CD4-positive, alpha-beta T cell treated with Interleukin-15 for 4 hours (primary cell): ENCODE measurements at places on chromosomes 11 and 22.

DNA sequence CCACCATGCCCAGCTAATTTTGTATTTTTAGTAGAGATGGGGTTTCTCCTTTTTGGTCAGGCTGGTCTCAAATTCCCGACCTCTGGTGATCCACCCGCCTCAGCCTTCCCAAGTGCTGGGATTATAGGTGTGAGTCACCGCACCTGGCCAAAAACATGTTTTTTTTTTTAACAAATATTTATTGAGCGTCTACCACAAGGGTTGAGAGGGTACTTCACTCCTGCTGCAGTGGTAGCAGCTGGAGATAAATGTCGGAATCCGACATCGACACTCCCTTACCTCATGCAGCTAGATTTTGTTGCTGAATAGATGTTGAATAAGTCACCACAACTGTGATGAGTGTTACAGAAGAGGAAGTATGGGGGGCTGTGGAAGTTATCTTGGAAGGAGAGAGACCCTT lies 971 bp downstream of the DNAJB13 start:
- no peak for DNase-seq

- no peak for DNase-seq
Measured at GRCh38 chr22:34784056-34784455, 281.9 kb upstream of the ISX start.

DNA sequence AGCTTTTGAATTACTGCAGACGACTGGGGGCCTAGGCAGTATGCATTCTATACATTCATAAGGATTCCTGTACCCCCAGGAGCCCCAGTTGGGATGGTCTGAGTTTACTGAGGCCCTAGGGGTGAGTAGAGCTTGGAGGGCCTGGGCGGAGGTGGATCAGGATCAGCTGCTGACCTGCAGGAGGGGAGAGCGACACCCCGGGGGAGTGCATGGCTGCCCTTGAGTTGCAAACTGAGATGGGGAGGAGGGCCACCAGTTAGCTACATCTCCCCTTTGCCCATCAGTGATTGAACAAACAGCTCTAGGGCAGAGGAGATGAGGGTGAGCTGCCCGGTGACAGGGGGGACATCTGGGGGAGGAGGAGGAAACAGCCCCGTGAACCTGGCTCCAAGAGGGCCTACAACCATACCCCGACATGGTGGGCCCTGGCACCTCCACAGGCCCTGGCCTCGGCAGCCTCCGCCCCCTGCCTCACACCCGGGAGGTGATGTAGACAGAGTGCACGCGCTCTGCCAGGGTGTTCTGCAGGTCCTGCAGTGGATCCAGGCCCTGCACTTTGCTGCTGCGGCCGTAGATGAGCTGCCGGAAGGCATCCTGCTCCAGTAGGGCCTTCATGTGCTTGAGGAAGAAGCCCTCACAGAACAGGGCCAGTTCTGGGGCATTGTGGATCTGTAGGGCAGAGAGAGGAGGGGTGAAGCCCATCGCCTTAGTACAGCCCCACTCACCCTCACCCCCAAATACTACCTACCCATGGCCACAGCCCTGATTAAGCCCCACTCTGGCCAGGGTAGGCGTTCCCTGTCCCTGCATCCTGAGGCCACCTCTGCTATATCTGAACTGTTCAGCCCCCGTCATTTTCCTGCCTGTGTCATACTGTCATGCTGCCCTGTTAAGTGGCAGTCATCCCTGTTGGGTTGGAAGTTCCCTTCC lies 46.8 kb downstream of the NAT10 start:
- DNase-seq = no peak

- DNase-seq = no peak
Measured at GRCh38 chr22:32327066-32327465, 30.6 kb upstream of the RFPL3 start.

DNA sequence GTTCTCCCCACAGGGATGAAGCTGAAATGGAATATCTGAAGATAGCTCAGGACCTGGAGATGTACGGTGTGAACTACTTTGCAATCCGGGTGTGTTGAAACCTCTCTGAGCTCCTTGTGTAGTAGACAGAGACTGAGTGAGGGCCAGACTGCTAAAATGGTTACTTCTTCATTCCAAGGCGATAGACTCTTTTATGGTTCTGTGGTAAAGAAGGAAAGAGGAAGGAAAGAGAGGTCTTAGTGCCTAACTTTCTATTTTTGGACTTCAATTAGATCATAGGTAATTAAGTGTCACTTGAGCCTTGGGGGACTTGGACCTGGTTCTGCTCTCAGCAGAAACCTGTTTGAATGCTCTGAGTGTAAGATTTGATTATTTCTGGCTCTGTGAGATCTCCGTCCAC lies 54.7 kb downstream of the NF2 start:
- DNase-seq = no peak

DNA sequence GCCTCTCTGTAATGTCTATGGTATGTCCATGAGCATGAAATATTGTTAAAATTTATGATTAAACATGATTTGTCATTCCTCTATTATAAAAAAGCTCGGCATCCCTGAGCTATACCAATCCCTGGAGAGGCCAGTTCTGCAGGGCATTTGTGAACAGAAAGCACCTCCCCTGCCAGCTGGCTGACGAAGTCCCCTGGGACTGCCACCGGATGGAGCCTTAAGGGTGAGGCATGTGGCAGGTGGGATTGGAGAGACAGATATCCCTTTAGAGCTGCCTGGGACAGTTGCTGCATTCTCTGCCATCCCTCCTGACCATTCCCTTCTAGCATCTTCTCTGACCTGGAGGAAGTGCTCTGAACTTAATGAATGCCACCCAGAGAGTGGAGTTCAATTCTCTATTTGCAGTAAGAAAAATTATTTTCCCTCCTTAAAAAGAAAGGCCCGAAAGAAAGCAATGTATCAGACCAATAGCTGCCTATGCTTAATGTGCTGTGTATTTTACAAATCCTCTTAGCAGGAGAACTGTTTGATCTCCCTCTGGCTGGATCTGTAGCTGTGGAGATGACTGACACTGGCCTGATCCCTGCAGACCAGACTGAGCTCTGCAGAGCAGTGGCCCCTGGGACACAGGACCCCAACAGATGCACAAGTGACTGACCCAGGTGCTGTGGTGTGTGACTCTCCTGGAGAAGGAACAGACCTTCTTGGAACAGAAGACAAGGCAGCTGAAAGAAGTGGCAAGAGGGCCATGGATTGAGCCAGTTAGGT lies 219.0 kb upstream of the NAV2 start:
- DNase-seq = no peak

DNA sequence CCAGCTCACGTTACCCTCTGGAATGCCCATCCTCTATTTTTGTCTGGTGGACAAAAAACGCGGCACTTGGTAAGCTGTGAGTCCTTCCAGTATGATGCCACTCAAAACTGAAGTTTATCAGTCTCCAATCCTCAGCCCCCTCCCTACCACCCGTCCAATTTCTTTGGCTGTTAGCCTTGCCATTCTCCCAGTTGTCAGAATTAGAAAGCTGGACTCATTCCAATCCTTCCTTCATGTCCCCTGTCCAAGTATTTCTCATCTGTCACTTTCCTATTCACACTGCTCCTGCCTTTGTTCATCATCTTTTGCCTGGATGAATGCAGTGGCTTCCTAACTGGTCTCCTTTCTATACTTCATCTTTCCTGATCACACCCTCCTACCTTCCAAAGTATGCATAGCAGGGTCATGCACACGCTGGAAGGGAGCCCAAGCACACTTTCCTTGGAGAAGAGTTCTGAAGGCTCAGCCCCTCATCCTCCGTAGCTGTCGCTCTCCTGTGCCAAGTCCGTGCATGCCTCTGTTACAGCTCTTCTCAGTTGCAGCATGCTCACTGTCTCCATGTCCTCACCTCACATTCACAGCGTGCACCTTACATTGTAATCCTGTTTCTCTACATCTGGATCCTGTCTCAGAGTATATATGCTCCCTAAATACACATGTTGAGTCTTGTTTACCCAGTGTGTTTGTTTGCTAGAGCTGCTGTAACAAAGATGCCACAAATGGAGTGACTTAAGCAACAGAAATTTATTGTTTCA lies 19.4 kb downstream of the APLP2 start:
- DNase-seq = no peak

DNA sequence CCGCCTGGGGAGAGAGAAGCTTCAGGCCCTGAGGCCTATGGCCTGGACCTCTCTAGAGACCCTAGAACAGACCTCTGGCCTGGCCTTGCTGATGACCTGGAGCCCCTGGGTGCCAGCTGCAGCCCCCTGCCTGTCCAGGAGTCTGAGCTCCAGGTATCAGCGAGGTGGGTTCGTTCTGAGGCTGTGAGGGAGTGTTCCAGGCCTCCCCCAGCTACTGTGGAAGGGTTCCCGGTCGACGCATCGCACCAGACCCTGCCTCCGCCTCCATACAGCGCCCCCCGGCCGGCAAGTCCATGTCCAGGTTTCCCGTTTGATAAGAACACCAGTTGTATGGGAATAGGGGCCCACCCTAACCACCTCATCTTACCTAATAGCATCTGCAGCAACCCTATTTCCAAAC lies 111.1 kb downstream of the KCNQ1 start:
- no peak for DNase-seq

- no peak for DNase-seq
Measured at GRCh38 chr11:117572129-117572528, 224.9 kb downstream of the DSCAML1 start.

GRCh38 chr22:37141971-37142370 lies 7.7 kb downstream of the IL2RB start:
- no peak for DNase-seq

DNA sequence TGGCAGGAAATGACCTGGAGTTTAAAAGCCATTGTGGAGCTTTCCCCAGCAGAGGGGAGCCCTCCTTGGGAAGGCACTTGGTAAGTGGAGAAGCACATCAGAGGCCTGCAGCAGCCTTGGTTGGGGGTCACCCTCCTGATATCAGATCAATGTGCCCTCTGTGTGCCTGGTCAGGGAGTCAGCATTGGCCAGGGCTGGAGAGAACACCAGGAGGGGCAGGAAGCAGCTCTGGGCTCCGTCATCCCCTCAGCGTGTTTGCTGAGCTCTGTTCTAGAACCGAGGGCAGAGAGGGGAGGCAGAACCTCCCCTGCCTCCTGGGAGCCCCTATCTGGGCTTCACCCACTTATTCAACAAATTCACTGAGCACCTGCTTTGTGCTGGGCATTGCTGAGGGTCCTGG lies 846.0 kb downstream of the TBC1D22A start:
- no peak for DNase-seq

- no peak for DNase-seq
Measured at GRCh38 chr11:96390488-96390792, 627 bp downstream of the JRKL start.

DNA sequence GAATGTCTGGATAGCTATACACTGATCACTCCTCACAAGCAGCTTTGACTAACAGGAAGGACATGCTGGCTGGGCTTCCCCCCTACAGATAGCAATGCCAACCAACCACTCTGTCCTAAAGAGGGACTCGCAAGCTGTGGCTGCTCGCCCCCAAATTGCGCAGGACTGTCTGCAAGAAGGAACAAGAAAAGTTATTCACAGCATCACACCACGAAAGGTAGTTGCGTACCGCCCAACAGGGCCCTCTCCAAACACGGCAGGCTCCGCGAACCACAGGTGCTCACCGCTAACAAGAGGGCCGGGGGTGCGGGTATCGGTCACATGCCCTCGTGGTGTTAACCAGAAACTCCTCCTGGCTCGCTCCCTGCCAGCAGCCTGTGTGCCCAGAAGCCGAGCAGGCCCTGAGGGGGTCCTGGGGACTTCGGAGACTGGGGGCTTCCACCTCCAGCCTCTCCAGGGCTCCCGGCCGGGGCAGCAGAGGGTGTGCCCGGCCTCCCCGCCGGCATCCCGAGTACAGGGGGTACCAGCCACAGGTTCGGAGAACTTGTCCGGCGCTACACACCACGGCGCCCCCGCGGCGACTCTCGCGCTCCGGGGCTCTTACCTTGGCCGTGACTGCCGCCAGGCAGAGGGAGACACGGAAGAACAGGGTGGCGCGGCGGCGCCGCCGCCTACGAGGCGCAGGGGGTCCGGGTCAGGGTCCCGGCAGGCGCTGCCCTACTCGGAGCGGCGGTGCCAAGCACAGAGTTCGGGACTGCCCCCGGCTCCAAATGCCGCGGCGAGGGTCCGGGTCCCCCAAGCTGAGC lies 682 bp downstream of the LARGE1 start:
- DNase-seq = no peak

GRCh38 chr11:116078101-116078591 lies 573.9 kb upstream of the CADM1 start:
- DNase-seq = no peak

- no peak for DNase-seq
Measured at GRCh38 chr11:19868281-19868821, 155.7 kb downstream of the NAV2 start.

GRCh38 chr11:61904539-61905048 lies 12.8 kb downstream of the RAB3IL1 start:
- DNase-seq = no peak

- DNase-seq = no peak
Measured at GRCh38 chr11:110366291-110366690, 63.5 kb upstream of the FDX1 start.

GRCh38 chr11:123450623-123451022 lies 20.6 kb downstream of the GRAMD1B start:
- DNase-seq = no peak

GRCh38 chr11:30879322-30880005 lies 293.3 kb upstream of the MPPED2 start:
- no peak for DNase-seq

DNA sequence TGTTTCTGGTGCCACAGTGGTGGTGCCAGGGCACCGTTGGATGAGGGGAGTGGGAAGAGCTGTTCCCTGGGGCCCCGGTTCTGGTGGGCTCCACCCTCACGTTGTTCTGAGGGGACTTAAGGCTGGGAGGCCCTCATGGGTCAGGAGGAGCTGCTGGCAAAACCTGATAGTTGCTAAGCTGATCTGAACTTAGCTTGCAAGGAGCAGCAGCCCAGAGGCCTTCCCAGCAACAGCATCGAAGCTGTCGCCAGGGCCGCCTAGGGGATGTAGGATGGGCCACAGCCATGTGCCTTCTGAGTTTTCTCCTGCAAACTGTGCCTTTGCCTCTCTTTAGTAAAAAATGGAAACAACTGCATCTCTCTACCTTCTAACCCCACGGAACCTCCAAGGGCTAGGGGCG lies 240.2 kb downstream of the TBC1D22A start:
- DNase-seq = no peak

GRCh38 chr11:128294671-128295050 lies 292.7 kb downstream of the ETS1 start:
- DNase-seq = no peak

- DNase-seq = no peak
Measured at GRCh38 chr11:35298369-35298768, 121.0 kb downstream of the SLC1A2 start.

GRCh38 chr22:23098230-23098705 lies 27.9 kb downstream of the GNAZ start:
- DNase-seq = no peak

GRCh38 chr11:45511566-45511965 lies 153.9 kb downstream of the CHST1 start:
- DNase-seq = no peak

- no peak for DNase-seq
Measured at GRCh38 chr22:20130319-20130718, 1.3 kb upstream of the ZDHHC8 start.

GRCh38 chr11:122190768-122191167 lies 74.8 kb upstream of the BLID start:
- DNase-seq = no peak
